Stimulated activated CD8-positive, alpha-beta memory T cell treated with anti-CD3 and anti-CD28 coated beads, Interleukin-4, amount 100 ng/mL, for 4 hours (primary cell): ENCODE measurements at places on chromosomes 11 and 22.

- DNase-seq, result no peak
Observed at GRCh38 chr11:64492561-64492960, 98.5 kb upstream of the SLC22A12 start.

DNA sequence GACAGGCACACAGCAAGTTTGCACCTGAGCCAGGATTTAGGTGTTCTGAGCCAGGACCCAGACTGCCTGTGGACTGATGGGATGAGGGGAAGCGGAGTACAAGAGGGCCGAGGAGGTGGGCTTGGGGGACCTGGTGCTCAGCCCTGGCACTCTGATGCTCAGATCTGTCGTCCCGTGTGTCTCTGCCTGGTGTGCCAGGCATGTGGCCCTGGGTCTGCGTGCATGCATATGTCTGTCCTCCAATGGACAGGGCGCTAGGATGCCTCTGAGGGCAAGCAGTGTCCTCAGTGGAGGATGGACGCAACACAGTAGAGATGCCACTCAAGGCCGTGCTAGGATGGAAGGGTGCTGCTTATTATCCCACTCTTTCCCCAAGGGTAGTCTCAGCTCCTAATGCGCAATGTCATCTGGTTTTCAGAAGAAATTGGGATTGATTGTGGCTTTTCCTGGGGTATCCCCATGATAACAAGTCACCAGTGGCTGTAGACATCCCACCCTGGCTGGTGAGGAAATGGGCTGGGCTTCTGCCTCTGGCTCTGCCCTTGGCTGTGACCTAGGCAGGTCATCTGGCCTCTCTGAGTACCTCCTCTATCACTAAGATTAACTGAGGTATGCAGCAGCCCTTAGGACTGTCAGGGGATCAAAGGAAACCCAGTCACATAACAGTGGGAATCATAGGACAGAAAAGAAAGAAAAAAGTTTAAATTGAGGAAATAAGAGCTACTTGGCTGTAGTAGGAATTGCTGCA lies 35.7 kb upstream of the SUSD2 start:
- no peak for DNase-seq

DNA sequence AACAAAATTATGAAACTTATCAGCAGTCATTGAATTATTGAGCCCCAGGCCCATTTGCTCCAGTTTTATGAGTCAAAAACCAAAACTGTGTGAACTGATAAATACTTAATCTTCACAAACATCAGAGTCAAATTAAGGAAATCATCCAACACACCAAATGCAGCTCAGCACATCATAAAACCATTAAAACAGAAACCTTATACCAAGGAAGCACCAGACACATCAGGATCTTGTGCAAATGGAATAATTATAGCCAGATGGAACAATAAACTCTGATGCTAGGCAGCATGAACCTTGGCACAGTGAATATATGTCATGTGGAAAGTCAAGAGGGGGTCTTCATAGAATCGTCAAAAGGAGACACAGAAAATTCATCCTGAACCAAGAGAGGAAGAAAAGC lies 410.7 kb upstream of the API5 start:
- no peak for DNase-seq

DNA sequence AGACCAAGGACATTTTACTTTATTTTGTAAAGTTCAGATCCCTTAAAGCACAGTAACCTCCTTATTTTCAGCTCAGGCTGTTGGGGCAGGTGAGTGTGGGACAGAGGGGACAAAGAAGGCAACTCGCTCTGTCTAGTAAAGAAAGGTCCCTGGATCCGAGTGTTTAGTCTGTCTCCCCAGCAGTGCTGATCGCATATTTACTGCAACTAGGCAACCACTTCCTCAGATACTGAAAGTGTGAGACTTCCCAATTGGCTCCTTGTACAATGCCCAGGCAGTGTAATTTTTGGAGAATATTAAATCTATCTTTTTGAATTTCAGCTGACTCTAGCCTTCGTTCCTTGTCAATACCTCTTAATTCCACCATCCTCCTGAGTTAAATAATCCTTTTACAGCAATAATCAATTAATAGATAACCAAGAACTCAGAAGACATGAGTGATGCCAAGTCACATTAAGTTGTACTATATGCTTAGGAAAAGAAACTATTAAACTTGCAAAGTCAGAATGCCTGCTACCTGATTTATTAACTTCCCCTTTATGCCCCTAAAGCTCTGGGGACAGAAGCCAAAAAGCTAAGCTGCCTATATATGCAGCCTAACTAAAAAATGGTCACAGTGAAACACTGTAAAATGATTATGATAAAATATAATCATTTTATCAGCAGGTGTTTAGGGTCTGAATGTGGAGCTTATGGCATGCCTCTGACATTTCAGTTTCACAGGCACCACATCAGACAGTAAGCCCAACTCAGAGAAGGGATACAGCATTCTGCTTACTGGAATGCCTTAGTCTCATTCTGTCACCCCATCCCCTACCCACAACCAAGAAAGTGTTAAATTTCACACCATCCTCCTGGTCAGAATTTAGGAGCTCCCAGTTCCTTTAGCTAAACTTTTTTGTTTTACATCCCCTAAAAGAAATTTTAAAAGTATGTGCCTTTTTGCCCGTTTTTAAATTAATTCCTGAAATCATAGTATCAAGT lies 138.7 kb downstream of the TRIM44 start:
- DNase-seq, result no peak

DNA sequence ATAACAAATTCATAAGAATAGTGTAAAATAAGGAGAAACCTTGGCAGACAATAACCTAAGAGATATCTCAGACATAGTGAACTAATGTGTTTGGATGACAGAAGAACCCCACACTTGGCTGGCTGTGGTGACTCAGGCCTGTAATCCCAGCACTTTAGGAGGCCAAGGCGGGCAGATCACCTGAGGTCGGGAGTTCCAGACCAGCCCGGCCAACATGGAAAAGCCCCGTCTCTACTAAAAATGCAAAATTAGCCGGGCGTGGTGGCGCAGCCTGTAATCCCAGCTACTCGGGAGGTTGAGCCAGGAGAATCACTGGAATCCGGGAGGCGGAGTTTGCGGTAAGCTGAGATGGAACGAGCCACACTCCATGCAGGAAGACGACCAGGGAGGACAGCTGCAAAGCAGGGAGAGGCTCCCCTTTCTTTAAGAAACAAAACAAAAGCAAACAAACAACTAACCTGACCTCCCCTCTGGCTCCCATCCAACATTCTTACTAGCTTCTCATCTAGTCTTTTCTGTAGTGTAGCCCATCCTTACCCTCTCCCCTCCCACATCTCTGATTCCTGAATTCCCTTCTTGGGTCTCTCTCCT lies 84.2 kb downstream of the ZNF280B start:
- DNase-seq, result no peak
